ENCODE measurements at places on chromosomes 3 and 15.
A peak's percentile ranks its signal among the peaks of the same experiment; 100 is the strongest.

DNA sequence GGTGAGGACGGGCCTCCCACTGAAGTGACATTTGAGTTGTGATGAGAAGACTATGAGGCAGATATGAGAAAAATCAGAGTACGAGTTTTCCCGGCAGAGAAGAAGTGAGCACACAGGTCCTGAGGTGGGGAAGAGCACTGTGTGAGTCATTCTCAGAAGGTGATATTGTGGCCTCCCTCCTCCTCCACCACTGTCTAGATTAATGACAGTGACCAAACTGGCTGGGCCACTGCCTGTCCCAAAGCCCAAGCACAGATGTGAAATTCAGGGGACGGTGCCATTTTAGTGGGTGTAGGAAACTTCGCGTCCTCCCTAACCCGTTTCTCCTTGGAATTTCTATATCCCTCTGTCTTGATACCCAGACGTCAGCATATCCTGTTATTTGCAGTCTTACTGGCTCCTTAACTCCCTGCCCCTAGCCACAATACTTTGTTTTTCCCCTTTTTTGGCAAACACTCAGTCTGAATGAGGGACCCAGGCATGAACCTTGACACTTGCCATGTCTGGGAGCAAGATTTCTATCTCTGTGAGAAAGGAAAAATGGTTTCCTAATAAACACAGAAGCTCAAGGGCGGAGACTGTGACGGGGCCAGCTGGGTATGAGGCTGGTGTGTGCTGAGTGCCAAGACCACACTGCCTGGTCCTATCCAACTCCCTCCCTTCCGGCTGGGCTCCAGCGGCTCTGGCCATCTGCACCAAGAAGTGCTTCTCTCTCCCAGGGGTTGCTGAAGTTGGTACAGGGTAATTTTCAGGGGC, 15.2 kb downstream of the PRICKLE2 start:
- DNase-seq: no peak

- no peak for DNase-seq
These were observed 22.0 kb upstream of the GNB5 start for GRCh38 chr15:52213206-52213605.

GRCh38 chr3:187002915-187003314, 72.6 kb downstream of the ST6GAL1 start:
- DNase-seq: no peak

GRCh38 chr3:188060840-188061544, 93.0 kb upstream of the LPP start:
- DNase-seq: no peak

DNA sequence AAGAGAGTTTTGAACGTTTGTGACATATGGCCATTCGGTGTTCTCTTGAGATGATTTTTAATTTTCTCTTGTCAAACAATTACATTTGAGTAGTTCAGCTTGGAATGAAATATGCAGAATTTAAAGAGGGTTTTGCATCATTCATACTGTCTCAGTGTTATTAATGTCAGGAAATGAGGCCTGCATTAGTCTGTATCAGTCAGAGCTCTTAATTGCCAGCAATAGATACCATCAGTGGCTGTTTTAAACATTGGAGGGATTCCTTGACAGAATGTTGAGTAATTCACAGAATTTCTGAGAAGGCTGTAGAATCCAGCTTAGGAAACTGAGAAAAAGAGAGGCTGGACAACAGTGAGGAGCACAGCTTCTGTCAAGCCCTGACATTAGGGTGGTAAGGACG, 722.0 kb downstream of the NR2F2 start:
- DNase-seq: no peak

DNA sequence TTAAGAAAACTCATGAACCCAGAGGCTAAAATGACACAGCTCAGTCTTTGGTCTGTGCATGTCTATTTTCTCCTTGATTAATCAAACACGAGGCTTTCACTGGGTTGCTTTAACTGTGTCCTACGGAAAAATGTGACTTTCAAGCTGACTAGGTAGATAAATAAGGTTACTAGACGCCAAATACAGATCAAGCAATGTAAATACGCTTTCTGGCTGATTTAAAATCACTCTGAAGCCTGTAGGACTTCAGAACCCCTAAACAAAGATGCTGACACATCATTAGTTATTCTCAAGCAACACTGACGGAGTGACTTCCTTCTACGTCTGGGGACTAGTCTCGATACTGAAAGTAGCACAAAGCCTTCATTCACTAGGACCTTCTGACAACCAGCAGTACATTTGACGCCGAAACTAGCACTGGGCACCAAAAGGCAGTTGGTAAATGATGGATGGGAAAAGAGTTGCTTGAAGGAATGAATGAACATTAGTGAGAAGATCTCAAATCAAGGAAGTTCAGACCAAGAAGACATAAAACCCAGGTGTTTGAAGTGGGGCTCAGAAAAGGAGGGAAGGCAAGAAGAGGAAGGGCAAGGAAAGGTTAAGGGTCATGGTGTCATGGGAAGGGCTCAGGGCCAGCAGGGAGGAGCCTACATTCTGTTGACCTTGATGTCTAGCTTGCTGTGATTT, 67.1 kb upstream of the CDV3 start:
- peak; percentile 15 for DNase-seq

DNA sequence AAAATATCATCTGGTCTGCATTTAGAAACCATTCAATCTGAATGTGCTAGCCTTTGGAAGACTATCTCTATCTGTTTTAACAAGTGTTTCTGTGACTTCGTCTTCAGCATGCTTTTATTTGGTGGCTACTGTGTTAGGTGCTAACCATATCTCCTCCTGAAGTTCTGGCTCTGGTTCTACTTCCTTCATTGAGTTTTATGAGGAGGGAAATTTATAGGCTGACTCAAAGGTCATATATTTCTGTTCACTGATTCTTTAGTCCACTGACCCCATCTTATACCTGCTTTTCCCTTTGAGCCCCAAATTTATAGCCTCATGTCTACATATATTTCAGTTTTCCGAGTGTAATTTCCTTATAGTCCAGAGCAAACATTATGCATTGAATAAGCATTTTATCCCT, 295.0 kb upstream of the RASGRP1 start:
- no peak for DNase-seq

- DNase-seq: no peak
These were observed 36.5 kb downstream of the GMNC start for GRCh38 chr3:190826018-190826417.

- no peak for DNase-seq
These were observed 37.9 kb upstream of the TSC22D2 start for GRCh38 chr3:150370122-150370602.

DNA sequence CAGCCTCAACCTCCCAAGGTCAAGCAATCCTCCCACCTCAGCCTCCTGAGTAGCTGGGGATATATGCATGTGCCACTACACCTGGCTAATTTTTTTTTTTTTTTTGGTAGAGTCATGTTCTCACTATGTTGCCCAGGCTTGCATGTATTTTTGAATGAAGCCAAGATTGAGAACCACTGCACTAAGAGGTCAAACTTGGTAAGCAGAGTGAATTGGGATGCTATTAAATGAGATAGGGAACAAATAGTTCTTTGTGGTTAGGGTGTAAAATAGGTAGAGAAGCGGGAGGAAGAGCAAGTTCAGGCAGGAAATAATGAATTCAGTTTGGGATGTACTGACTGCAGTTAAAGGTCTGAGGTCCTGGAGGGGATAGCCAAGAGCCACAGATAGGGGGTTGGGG, 39.9 kb upstream of the PIAS1 start:
- DNase-seq: no peak

GRCh38 chr3:24149032-24149431, 203.9 kb downstream of the NR1D2 start:
- DNase-seq: no peak

- DNase-seq: no peak
These were observed 29.7 kb upstream of the HHATL start for GRCh38 chr3:42732196-42732828.

GRCh38 chr15:42033214-42033873, 12.5 kb upstream of the PLA2G4E start:
- no peak for DNase-seq

All from memory B cell (primary cell).